ENCODE measurements at places on chromosomes 5 and 9. TPM values are rescaled to one million over a fixed set of nuclear protein-coding genes. Genes with fewer than 3 reads are reported as not detected.
A peak's percentile ranks its signal among the peaks of the same experiment; 100 is the strongest.

DNA sequence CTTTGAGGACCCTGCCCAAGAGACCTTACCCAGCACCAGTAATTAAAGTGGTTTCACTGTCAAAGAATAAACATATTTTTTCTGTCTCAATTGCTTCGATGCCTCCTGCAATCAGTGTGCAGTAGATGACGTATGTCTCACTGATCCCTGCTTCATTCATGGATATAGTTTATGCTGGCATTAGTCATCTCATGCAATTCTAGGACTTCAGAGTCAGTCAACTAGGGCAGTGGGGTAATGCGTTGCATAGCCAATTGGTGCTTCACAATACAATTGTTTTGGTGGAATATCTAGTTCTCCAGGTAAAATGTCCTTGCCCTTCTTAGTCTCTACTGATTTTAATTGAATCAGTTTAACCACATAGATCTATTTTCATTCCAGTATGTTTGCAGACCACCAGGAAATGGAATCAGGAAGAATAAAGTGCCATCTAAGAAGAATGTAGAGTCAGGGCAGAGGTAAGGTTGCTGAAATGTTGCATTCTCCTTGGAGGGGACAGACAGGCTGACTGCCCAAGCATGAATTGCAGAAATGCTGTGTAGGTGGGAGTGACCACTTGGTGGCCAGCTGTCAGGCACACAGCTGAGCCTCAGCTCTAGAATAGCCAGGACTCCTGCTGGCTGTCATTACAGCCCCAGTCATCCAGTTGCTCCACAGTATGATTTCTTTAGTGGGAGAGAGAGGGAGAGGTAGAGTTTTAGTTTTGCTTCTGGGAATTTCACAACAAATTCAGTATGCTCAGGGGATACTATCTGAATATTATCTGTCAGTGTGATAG lies 73.5 kb upstream of the MEGF10 start:
- no peak for DNase-seq

GRCh38 chr9:114481789-114482188 lies 23.5 kb downstream of the WHRN start:
- no peak for DNase-seq

DNA sequence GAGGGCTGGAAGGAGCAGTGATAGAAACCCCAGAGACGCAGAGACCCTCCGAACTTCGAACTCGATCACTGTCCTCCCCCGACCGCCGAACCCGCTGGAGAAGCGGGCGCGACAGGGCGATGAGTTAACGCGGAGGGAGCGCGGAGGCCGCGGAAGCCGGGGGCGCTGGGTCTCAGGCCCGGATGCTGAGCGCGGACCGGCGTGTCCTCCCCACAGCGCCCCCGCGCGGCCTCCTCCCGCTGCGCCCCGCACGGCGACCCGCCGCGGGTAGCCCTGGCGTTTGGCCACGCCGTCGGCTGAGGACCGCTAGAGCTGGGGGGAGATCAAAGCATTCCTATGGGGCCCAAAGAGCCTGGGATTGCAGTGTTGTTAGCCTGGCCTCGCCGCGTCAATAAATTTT lies 7.7 kb upstream of the DMRT2 start:
- no peak for DNase-seq

DNA sequence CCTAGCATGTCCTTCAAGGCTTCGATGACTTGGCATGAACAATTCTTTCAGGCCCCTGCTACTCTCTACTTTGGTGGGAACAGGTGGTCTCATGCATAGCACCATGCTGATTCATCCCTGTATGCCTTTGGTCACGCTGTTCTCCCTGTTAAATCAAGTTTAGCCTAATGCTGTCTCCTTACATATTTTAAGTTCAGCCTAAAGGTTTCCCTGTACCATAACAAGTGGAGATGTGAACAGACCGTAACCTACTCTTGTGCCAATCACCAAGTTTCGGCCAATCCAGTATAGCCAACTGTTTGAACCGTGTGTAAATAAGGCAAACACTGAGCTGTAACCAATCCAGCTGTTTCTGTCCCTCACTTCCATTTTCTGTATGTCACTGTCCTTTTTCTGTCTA lies 8.0 kb downstream of the GAS1 start:
- no peak for DNase-seq

GRCh38 chr5:96699186-96699820 lies 37.1 kb downstream of the CAST start:
- no peak for DNase-seq

GRCh38 chr5:93044859-93045666 lies 536.0 kb downstream of the NR2F1-AS1 start:
- DNase-seq, result no peak

DNA sequence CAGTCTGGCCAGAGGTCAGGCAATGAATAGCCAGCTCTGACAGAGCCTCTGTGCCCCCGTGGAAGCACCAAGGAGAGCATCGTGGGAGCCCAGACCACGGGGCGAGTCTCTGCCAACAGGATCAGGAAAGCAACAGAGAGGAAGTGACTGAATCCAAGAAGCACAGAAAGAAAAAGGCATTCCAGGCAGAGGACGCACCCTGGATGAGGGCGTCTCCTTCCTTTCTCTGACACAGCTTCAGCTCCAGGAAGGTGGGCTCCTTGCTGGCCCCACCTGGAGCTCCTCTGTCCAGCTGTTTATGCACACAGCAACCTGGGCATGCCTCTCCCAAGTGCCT lies 16.6 kb downstream of the HK3 start:
- DNase-seq, result no peak

DNA sequence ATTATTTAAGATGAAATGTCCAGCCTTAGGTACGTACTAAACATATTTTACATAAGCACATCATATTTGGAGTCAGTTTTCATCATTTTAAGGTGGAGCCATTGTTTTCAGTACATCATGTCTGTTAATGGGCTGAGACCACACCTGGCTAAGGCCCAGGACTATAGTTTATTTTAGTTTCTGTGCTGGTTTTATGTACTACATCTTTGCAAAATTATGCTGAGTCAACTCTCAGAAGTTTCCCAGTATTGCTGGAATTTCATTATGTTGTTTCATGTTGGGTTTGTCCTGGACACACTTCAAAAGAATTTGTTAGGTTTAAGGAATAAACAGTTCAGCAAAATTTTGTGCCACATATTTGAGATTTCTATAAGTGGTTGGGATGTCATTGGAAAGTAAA lies 171.2 kb downstream of the CCDC171 start:
- no peak for DNase-seq

GRCh38 chr9:134944351-134944802 lies 26.7 kb upstream of the FCN1 start:
- DNase-seq, result peak; percentile 42

- DNase-seq, result no peak
Measured at GRCh38 chr5:5192681-5193080, 52.6 kb downstream of the ADAMTS16 start.

- no peak for DNase-seq
Measured at GRCh38 chr5:2326601-2327000, 424.9 kb downstream of the IRX2 start.

GRCh38 chr5:36832274-36832673 lies 44.3 kb upstream of the NIPBL start:
- DNase-seq, result no peak

DNA sequence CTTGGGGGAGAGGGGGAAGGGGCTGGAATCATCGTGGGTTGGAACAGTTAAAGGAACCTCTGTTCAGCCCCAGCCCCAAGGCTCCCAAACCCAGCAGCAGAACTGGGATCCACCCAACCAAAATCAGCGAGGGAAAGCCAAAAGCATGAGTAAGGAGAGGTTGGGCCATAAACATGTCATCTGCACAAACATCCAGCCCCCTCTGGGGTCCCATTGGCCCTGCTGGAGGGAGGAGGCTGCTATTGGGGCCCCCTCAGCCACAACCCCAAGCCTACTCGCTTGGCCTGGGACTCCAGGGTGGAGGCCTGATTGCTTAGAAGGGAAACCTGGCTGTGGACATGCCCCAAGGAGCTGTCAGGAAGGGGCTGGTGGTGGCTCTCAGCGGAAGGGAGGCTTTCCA lies 154.9 kb downstream of the FGF18 start:
- DNase-seq, result no peak

- peak; percentile 53 for DNase-seq
Measured at GRCh38 chr5:587403-587802, 24.7 kb upstream of the CEP72 start.

DNA sequence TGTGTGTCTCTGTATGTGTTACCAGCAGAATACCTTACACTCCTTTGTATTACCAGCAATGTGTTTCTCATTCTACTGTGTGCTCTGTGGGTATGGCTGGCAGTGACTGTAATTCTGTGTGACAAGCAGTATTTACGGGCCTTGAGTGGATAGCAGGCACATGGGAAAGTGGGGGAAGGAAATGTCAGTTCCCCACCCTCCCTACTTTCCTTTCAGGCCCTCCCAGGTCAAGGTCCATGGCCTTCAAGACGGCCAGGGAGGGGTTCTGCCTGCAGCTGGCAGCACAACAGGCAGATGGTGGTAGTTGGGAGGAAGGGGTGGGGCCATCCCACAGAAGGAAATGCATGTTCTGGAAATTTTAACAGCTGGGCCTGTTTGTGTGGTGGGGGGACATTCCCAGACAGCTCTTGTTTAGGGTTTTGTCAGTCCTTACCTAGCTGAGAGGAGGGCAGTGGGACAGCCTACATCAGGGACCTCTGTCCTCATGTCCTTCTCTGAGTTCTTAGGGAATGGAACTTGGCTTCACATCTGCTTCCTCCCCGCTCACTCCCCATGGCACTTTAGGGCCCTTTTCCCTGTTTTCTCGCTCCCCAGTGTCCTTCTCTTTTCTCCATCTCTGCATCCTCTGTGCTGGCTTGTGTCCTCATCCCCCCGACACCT lies 14.6 kb upstream of the TNIP1 start:
- no peak for DNase-seq

- DNase-seq, result no peak
Measured at GRCh38 chr5:101675510-101676219, 620.4 kb downstream of the SLCO4C1 start.

GRCh38 chr5:17839848-17840247 lies 205.6 kb downstream of the TAF11L14 start:
- DNase-seq, result no peak

DNA sequence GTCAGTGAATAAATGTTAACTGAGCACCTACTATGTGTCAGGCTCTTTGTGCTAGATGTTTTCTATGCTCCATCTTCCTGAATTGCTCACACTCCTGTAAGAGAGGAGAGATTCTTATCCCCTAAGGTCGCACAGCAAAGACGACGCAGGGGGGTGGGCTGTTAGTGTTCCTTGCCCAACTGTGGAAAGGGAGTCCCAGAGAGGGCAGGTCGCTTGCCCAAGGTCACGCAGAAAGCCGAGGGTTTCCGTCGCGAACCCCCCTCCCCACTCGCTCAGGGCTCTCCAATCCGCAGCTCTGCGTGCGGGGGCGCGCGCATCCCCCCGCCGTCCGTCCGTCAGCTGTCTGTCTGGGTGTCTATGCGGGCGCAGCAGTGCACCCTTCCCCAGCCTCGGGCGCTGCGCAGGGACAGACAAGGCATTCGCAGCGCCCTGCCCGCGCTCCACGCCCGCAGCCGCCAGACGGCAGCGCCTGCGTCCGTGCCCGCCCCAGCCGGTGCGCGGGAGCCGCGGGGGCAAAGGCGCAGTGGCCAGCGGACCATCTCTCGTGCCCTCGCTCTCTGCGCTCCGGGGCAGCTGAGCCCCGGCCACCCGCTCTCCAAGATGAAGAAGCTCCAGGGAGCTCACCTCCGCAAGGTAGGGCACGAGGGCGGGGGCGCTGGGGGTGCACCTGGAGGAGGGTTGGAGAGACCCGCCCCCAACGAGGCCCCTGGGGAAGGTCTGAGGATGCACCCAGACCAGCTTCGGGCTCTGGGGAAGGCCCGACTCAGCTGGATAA lies at the start of gene SLC6A7:
TSS of gene SLC6A7 (plus strand) at position 335 of the 775 bp plus-strand sequence. CDS start at position 601, 266 bp downstream.
- DNase-seq, result no peak

- DNase-seq, result no peak
Measured at GRCh38 chr9:25917731-25918362, 239.6 kb upstream of the TUSC1 start.

DNA sequence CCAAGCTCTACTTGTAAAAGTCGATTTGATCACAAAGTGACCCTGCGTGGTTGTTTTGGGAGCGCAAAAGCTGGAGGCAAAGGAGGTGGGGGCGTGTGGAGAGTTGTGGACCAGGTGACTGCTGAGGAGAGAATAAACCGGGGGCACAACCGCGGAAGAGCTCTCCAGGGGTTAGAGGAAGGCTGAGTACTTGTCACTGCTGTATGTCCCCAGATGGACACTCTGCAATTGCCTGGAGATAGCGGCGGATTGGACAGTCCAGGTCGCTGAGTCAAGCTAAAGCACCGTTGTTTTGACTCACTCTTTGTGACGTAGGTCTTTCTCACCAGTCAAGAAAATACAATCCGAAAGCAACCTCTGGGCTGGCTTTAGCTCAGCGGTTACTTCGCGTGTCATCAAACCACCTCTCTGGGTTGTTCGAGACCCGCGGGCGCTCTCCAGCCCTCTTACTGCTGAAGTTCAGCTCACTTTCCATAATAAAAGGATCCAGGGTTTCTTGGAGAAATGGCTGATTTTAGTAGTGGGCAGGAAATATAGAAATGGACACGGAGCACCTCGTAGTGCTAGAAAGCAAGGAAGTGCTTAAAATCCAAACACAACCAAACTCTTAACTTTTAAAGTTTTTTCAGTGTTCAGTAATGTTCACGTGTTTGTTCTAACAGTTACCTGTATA lies 25.7 kb downstream of the ZMAT2 start:
- no peak for DNase-seq

ORM2 gene
- not detected for total RNA-seq

FSD1L gene
- 5.7 TPM for total RNA-seq

NUTM2F gene
- not detected for total RNA-seq

NAIP gene
- total RNA-seq, result 4.0 TPM

C5orf34 gene
- total RNA-seq, result 1.9 TPM

BRINP1 gene
- not detected for total RNA-seq

Data from chondrocyte (in vitro differentiated cells).